ENCODE measurements at places on chromosomes 7 and 10.

DNA sequence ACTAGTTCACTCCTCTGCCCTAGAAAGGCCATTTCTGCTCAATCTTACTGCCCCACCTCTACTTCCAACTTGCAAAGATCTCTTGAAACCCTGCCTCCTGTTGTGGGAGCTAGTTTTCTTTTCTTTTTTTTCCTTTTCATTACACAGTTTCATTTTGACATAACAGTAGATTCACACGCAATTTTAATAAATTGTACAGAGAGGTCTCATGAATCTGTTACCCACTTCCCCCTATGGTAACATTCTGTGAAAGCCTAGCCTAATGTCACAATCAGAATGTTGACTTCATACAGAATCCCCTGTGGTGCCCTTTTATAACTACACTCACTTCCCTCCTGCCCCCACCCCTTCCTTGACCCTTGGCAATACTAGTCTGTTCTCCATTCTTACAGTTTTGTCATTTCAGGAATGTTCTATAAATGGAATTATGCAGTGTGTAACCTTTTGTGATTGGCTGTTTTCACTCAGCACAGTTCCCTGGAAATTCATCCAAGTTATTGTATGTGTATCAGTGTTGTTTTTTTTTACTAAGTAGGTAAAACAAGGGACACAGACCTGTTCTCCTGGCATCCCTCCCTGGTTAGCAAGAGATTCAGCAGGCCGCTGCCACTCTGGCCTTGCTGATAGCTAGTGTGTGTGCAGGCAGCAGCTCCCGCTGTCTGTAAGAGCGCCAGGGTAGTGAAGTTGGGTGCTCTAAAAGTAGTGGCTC is 21.5 kb downstream of the CHST3 start:
- DNase-seq, result no peak

DNA sequence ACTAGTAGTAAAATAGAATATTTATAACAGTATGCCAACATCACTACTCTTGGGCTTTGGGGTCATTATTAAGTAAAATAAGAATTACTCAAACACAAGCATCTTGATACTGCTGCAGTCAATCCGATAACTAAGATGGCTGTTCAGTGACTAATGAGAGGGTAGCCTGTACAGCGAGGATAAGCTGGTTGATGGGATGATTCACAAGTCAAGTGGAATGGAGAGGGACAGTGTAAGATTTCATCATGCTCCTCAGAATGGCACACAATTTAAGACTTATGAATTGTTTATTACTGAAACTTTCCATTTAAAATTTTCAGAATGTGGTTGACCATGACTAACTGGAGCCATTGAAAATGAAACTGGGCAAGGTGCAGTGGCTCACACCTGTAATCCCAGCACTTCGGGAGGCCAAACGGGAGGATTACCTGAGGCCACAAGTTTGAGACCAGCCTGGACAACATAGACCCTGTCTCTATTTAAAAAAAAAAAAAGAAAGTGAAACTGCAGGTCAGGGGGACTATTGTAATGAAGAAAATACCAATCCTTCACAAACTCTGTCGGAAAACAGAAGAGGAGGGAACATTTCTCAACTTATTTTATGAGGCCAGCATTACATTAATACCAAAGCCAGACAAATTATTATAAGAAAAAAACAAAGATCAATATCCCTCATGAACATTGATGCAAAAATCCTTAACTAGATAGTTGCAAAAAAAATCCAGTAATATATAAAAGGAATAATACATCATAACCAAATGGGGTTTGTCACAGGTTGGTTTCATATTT is 11.2 kb downstream of the AVL9 start:
- peak; percentile 15 for DNase-seq

DNA sequence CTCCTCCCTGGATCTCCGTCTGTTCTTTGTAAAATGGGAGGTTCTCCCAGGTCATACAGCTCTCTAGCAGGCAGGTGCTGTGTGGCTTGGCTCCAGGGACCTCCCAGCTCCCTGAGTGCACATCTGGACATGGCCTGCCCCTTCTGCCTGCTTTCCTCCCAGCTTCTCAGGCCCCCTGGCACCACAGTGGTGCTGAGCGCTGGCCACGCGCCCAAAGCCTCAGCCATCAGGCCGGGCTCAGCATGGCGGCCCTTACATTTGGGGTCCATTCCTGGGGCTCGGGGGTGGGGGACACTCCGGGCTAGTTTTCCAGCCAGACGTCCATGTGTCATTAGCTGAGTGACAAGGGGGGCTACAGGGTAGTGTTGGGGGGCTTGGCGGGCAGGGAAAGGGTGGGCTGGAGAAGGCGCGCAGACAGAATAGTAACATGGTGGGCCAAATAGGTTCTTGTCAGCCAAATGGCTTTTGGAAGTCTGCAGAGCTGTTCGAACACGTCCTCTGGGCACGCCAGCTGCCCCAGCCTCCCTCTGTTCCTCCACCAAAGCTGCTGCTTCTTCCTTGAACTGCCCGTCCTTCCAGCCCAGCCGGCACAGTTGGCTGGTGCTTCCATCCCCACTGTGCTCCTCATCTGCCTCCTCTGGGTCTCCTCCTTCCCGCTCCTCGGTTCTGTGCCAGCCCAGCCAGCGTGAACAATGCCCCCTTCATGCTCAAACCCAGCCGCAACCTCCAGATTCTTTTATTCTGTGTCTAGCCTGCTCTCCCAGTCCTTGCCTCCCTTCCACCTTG is 65.9 kb downstream of the GOLGA7B start:
- DNase-seq, result no peak

GRCh38 chr10:18303851-18304801 is 163.9 kb downstream of the CACNB2 start:
- DNase-seq, result no peak

GRCh38 chr7:158766570-158767281 is 62.1 kb upstream of the NCAPG2 start:
- DNase-seq, result no peak

DNA sequence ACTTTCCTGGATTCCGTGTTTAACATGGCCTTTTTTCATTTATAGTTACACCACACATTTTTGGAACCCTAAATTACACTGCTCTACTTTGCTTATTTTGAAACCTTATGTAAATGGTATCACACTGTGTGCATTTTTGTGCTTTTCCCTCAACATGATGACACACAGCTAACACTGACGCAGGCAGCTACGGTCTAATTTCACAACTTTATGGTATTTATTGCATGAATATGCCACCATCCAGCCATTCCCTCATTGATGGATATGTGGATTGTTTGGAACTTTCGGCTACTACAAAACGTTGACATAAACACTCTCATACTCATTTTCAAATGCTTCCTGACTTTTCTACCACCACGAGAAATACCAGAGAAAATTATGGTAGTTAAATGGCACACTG is 6.9 kb downstream of the PAPOLB start:
- no peak for DNase-seq

DNA sequence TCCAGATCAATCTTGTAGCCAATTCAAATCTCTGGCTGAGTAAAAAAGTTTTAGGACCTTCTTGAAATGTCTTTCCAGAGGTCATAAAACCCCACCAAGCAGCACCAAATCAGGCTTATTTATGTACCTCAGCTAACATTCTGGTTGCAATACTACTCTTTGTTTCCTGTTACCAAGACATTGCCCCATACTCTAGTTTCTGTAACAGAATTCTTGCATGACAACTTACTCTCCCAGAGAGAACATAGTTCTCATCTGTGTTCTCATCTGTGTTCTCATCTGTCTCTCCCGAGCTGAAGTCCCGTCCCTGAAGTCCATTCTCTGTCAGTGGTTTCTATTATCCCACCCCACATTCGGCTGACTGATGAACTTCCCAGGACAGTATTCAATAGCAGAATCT is 1285.1 kb downstream of the XPNPEP1 start:
- DNase-seq, result no peak

GRCh38 chr10:18196806-18197550 is 56.8 kb downstream of the CACNB2 start:
- DNase-seq, result no peak

DNA sequence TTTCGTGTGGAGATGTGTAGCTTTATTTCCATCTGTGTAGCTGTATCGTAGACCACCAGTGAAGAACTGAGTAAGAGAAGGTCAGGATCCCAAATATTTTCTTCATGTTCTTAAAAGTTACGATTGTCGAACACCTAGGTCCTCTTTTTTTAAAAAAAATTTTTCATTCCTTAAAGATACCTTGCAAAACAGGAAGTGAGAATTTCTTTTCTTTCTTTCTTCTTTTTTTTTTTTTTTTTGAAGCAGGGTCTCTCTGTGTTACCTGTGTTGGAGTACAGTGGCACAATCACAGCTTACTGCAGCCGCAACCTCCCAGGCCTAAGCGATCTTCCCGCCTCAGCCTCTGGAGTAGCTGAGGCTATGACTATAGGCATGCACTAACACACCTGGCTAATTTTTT is 60.8 kb downstream of the PHTF2 start:
- DNase-seq, result no peak

- no peak for DNase-seq
Observed at GRCh38 chr7:159094023-159094740, 50.5 kb downstream of the VIPR2 start.

- no peak for DNase-seq
Observed at GRCh38 chr10:65751218-65751617, 1174.6 kb upstream of the LRRTM3 start.

GRCh38 chr7:28024786-28025334 is 155.7 kb downstream of the JAZF1 start:
- DNase-seq, result no peak

- DNase-seq, result no peak
Observed at GRCh38 chr10:125373546-125373945, 213.2 kb upstream of the CTBP2 start.

DNA sequence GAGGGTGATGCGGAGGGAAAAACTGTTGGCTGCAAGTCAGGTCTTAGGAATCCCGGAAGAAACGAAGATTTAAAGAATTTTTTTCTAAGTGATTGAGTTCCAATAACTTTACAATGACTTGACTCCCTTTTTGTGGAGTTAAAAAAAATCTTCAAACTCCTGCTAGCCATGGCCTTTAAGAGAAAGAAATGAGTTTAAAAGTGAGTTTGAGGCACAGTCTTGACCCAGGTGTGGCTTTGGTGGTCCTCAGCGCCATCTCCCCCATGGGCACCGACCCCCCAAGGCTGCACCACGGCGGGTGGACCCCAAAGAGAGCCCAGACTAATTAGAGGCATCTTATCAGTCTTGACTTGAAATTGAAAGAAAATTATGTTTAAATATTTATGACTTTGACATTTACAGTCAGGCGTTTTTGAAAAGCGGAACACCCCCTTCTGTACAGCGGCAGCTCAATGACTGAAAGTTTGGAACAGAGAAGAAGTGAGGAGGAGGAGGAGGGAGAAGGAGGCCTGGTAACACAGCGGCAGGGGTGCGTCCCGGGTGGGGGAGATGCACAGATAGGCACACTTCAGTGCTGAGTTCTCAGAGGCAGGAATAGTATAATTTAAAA is 349.6 kb downstream of the DNAJB6 start:
- DNase-seq, result no peak

DNA sequence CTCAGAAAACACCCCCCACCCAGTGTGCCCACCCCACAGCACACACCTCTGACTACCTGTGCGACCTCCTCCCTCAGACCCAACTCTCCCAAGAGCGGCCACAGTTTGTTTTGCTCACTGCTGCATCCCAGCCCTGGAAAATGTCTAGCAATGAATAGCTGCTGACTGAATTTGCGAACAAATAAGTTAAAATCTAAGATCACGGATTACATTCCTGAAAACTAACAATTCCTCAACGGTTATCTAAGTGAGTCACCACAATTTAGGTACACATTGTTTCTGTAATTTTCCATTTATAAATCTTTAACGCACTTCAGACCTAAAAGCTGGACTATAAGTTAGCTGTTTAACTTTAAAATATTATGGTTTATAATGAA is 235.2 kb downstream of the ZMYND11 start:
- no peak for DNase-seq

DNA sequence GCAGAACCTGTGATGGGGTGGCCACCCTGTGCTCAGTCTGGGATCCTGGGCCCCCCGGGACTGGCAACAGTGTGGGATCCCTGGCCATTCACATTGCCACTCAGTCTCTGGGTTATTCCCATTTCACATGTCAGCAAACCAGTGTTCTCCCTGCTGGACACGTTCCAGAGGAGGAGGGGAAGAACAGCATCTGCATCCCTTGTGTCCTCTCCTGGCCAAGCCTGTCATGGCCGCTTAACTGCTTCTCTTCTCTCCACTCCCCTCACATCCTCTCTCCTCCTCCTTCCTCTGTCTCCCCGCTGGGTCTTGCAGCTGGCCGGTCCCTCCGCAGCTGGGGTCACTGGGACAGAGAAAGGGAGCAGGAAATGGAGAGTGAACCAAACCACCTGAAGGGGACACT is 74.4 kb downstream of the C10orf105 start:
- DNase-seq, result no peak

- peak; percentile 72 for DNase-seq
Observed at GRCh38 chr7:136009488-136010079, 32.4 kb upstream of the MTPN start.

- DNase-seq, result no peak
Observed at GRCh38 chr7:22617166-22617565, 109.8 kb upstream of the IL6 start.

GRCh38 chr7:149704507-149704906 is 68.9 kb downstream of the ZNF467 start:
- no peak for DNase-seq

DNA sequence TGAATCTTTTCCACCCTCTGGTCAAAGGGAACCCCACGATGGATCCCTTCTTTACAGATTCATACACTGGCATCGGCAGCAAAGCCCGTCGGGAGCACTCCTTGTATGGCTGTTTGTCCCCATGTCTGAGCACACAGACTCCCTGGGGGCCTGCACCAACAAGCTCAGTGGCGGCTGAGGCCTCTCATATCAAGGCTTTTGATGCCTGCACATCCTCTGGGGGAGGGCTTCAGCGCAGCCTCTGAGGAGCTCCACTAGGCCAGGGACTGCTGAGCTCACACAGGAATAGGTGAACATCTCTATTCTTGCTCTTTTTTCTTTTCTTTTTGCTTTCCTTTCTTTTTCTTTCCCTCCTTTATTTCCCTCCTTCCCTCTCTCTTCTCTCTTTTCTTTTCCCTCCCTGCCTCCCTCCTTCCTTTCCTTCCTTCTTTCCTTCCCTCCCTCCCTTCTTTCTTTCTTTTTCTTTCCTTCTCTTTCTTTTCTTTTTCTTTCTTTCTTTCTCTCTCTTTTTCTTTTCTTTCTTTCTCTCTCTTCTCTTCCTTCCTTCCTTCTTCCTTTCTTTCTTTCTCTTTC is 174.6 kb downstream of the CCDC3 start:
- no peak for DNase-seq

GRCh38 chr7:82335927-82336326 is 107.7 kb downstream of the CACNA2D1 start:
- DNase-seq, result no peak

DNA sequence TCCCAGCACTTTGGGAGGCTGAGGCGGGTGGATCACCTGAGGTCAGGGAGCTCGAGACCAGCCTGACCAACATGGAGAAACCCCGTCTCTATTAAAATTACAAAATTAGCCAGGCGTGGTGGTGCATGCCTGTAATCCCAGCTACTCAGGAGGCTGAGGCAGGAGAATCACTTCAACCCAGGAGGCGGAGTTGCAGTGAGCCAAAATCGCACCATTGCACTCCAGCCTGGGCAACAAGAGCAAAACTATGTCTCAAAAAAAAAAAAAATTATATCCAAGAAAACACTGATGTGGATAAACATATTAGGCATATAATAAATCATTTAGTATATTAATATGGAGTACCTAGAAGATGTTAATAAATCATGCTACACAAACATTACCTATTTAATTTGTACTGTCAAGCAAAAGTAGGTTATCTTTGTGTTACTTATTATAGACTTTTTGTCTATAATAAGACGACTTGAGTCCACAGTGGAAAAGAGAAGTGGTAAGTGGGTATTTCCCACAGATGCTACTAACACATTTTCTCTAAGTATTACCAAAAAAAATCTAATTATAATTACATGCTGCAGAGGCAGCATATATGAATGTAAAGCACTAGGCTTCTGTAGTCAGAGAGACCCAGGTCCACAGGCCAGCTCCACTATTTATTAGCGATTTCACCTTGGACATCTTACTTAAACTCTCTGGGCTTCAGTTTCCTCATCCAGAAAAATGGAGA is 34.5 kb downstream of the DNMBP start:
- no peak for DNase-seq

All from CD4-positive, alpha-beta T cell treated with Interleukin-2 at 100 ng/mL for 4 hours (primary cell).